H1 (cell line): ENCODE measurements at places on chromosomes 1 and 21. TPM values are rescaled to one million over a fixed set of nuclear protein-coding genes. Genes with fewer than 3 reads are reported as not detected.
A peak's percentile ranks its signal among the peaks of the same experiment; 100 is the strongest.

FAM177B gene
- not detected in 2 replicates for total RNA-seq

SPRR2G gene
- not detected in 2 replicates for total RNA-seq

AGMAT gene
- total RNA-seq, result 5.7 and 5.8 TPM in 2 replicates

FALEC gene
- 1.1 TPM in 1 of 2 replicates, not detected in the other for total RNA-seq

FAM72D gene
- 9.1 and 12.7 TPM in 2 replicates for total RNA-seq

TSACC gene
- 1.0 and 2.1 TPM in 2 replicates for total RNA-seq

PLA2G2A gene
- 0.69 and 1.0 TPM in 2 replicates for total RNA-seq

GRCh38 chr1:27554759-27555699 lies 48.9 kb downstream of the AHDC1 start:
- H3K4me1 ChIP-seq, result peaks cover 13% of the 10 kb centered on the region
- H3K4me3 ChIP-seq, result no peak overlapping the region
- H3K36me3 ChIP-seq, result peaks cover 8% of the 10 kb centered on the region; the same call in 1 of the 2 replicates
- no peak overlapping the region for H3K27ac ChIP-seq

- no peak overlapping the region for H3K4me3 ChIP-seq
- H3K27me3 ChIP-seq, result no peaks in the 10 kb centered on the region
Observed at GRCh38 chr1:230204842-230205241, 137.8 kb downstream of the GALNT2 start.

GRCh38 chr21:41147096-41147978 lies 20.6 kb upstream of the BACE2 start:
- H3K27ac ChIP-seq, result no peak overlapping the region
- H3K4me3 ChIP-seq, result no peak overlapping the region
- no peaks in the 10 kb centered on the region; the same call in 1 of the 2 replicates for H3K27me3 ChIP-seq
- no peaks in the 10 kb centered on the region for H3K36me3 ChIP-seq
- no peaks in the 10 kb centered on the region for H3K4me1 ChIP-seq

DNA sequence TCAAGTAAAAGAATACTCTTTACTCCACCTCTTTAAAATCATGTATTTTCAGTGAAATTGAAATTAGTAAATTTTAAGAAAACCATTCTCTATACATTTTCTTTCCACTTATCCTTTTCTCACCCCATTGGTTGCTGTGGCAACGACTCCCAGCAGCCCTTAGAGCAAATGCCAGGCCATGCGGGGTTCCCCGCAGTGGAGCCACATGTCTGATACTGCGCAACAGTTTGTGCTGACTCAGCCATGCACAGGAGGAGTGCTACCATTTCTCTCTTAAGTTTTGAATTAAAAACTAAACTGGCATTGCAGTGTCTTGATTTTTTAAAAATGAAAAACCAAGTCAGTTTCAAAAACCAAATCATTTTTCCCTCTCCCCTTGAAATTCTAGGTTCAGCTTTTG lies 214.1 kb upstream of the L1TD1 start:
- H3K27me3 ChIP-seq, result no peaks in the 10 kb centered on the region
- no peak overlapping the region for H3K27ac ChIP-seq
- no peak overlapping the region for H3K4me3 ChIP-seq
- no peaks in the 10 kb centered on the region for H3K36me3 ChIP-seq
- no peak for DNase-seq

DNA sequence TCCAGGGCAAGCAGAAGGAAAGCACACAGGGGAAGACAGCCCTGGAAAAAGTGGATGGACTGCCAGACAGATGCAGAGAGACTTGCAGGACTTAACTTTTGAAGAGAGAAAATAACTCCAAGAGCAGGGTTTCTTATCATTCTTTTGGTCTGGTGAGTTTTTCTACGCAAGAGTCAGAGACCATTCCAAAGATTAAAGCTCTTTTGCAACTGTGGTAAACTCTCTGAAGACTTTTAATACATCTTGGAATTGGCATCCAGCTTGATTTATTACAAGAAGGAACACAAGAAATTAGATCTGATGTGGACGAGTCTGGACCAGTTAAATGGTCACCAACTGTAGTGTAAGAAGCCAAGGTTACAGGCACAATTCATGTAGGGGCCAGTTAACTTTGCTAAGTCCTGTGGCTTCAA lies 153.4 kb downstream of the SIPA1L2 start:
- H3K4me1 ChIP-seq, result no peaks in the 10 kb centered on the region
- H3K27ac ChIP-seq, result no peak overlapping the region
- no peaks in the 10 kb centered on the region for H3K36me3 ChIP-seq
- no peak overlapping the region for H3K4me3 ChIP-seq

DNA sequence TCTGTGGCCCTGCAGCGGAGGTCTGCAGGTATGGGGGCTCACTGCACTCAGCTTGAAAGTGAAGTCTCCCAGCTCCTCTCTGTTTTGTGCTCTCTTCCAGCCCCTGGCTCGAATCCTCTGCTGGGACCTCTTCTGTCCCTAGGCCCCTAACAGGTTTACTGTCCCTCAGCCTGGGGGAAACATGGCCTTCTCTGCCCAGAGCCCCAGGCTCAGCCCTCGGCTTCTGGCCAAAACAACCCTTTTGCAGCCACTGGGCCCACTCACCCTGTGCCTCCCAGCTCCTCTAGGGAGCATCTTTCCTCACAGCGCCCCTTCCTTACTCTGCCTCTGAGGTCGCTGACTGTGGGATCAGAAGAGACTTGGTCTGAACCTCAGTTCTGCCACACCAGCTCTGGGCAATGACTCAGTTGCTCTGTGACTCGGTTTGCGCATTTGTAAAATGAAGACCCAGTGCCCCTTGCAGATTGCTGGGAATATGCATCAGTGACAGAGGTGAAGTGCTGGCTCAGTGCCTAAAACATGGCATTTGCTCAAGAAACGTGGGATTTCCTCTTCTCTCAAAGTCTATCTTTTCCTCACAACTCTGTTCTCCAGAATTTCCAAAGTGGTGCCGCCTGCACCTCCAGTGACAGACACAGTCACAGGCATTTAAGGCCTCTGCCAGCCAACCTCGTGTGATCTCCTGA lies 26.5 kb upstream of the TENT5C start:
- DNase-seq, result no peak
- H3K27me3 ChIP-seq, result no peaks in the 10 kb centered on the region
- no peaks in the 10 kb centered on the region for H3K36me3 ChIP-seq
- H3K4me1 ChIP-seq, result no peaks in the 10 kb centered on the region

- no peak overlapping the region for H3K4me3 ChIP-seq
- H3K4me1 ChIP-seq, result peaks cover 2% of the 10 kb centered on the region
- no peaks in the 10 kb centered on the region for H3K27me3 ChIP-seq
- H3K27ac ChIP-seq, result no peak overlapping the region
- no peaks in the 10 kb centered on the region for H3K36me3 ChIP-seq
Observed at GRCh38 chr1:28417926-28418637, 48.5 kb downstream of the PHACTR4 start.

DNA sequence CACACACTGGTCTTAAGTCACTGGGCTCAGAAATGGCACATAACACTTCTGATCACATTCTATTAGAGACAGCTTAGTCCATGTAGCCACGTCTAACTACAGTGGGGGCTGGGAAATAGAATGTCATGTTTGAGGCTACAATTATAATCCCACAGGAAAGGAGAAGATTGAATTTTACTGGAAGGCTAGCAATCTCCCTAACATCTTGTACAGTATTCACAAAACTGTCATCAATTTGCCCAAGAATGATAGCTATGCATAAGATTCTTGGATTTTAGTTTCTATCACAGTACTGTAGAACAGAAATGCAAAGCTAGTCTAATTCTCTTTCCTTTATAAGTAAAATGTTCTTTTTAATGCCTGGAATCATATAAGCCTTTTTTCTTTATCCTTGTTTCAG lies 12.7 kb upstream of the ZMYM6 start:
- no peaks in the 10 kb centered on the region for H3K36me3 ChIP-seq
- no peak overlapping the region for H3K27ac ChIP-seq
- H3K27me3 ChIP-seq, result no peaks in the 10 kb centered on the region
- no peaks in the 10 kb centered on the region; the same call in 1 of the 2 replicates for H3K4me1 ChIP-seq
- H3K4me3 ChIP-seq, result no peak overlapping the region

- H3K27me3 ChIP-seq, result peaks cover 7% of the 10 kb centered on the region
- peak overlapping the region; percentile 33 for H3K4me3 ChIP-seq
- no peaks in the 10 kb centered on the region for H3K36me3 ChIP-seq
- H3K4me1 ChIP-seq, result peaks cover 23% of the 10 kb centered on the region
Observed at GRCh38 chr1:33342041-33342723, 21.3 kb upstream of the A3GALT2 start.

GRCh38 chr1:244628789-244629188 lies 24.1 kb upstream of the DESI2 start:
- H3K4me3 ChIP-seq, result no peak overlapping the region
- H3K4me1 ChIP-seq, result no peaks in the 10 kb centered on the region
- H3K27me3 ChIP-seq, result no peaks in the 10 kb centered on the region
- no peak overlapping the region for H3K27ac ChIP-seq
- no peak for DNase-seq
- no peaks in the 10 kb centered on the region for H3K36me3 ChIP-seq

DNA sequence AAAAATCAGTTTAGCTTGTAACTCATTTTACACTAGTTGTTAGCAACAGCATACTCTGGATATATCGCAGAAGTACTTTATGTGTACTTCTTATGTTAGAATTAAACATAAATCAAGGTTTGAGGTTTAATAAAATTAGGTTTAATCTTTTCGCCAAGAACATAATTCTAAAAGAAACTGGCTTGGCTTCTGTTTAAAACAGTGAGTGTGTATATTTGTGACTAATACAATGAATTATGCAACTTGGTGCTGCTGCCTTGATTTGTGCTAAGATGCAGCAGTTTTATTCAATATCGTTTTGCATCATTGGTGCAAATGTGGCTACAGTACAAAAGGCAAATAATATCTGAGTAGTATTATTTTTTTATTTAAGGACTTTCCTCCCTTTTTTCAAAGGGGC lies 44.8 kb downstream of the USP25 start:
- H3K36me3 ChIP-seq, result no peaks in the 10 kb centered on the region
- H3K27me3 ChIP-seq, result no peaks in the 10 kb centered on the region
- H3K4me1 ChIP-seq, result peaks cover 6% of the 10 kb centered on the region; the same call in 1 of the 2 replicates
- no peak for DNase-seq
- no peak overlapping the region for H3K4me3 ChIP-seq
- H3K27ac ChIP-seq, result no peak overlapping the region

DNA sequence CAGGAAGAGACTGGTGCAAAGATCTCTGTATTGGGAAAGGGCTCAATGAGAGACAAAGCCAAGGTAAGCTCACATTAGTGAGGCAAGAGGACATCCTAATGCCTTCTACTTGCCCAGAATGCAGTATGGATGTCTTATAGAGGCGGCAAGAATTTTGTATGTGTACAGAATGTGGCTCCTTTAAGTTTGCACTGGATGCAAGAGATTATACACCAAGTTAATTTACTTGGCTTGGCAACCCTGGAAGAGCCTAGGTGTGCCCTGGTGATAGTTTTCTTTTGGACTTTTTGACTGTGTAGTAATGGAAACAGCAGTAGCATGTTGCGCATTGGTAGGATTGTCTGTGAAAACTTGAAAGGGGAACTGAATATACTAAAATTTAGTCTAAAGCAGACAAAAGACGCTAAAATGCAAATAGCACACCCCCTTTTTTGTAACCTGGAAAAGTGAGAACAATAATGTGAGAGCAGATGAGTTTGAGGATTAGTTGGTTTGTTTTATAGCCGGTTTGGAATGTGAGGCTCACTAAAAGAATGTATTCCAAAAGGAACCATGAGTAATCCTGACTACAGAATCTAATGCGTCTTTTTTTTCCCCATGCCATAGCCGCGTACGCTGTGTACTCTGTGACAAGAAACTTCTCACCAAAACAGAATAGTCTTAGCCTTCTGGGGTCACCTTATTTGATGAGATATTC lies 18.1 kb downstream of the KHDRBS1 start:
- H3K27me3 ChIP-seq, result no peaks in the 10 kb centered on the region
- no peak overlapping the region for H3K4me3 ChIP-seq
- H3K4me1 ChIP-seq, result no peaks in the 10 kb centered on the region
- DNase-seq, result no peak

DNA sequence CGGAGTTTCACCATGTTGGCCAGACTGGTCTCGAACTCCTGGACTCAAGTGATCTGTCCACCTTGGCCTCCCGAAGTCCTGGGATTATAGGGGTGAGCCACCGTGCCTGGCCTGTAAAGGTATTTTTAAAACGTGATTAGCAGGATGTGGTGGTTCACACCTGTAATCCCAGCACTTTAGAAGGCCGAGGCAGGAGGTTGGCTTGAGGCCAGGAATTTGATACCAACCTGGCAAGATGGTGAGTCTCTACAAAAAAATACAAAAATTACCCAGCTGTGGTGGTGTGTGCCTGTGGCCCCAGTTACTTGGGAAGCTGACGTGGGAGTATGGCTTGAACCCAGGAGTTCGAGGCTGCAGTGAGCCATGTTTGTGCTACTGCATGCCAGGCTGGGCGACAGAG lies 43.3 kb upstream of the SOD1 start:
- no peaks in the 10 kb centered on the region for H3K4me1 ChIP-seq
- no peak overlapping the region for H3K4me3 ChIP-seq
- H3K27ac ChIP-seq, result no peak overlapping the region

- H3K4me3 ChIP-seq, result no peak overlapping the region
- DNase-seq, result no peak
- H3K27me3 ChIP-seq, result peaks cover 37% of the 10 kb centered on the region
- H3K36me3 ChIP-seq, result no peaks in the 10 kb centered on the region
Observed at GRCh38 chr1:210332719-210333398, 4.2 kb downstream of the HHAT start.
